ENCODE measurements at places on chromosomes 1 and 21. TPM values are rescaled to one million over a fixed set of nuclear protein-coding genes. Genes with fewer than 3 reads are reported as not detected.
A peak's percentile ranks its signal among the peaks of the same experiment; 100 is the strongest.

GRCh38 chr1:227561241-227561907 is 2.0 kb upstream of the ZNF678 start:
- DNase-seq = no peak

The TNFRSF1B gene
- total RNA-seq = 24.3 TPM

The KLF18 gene
- not detected for total RNA-seq

- no peak for DNase-seq
Observed at GRCh38 chr1:24189528-24189927, 2.4 kb upstream of the IFNLR1 start.

DNA sequence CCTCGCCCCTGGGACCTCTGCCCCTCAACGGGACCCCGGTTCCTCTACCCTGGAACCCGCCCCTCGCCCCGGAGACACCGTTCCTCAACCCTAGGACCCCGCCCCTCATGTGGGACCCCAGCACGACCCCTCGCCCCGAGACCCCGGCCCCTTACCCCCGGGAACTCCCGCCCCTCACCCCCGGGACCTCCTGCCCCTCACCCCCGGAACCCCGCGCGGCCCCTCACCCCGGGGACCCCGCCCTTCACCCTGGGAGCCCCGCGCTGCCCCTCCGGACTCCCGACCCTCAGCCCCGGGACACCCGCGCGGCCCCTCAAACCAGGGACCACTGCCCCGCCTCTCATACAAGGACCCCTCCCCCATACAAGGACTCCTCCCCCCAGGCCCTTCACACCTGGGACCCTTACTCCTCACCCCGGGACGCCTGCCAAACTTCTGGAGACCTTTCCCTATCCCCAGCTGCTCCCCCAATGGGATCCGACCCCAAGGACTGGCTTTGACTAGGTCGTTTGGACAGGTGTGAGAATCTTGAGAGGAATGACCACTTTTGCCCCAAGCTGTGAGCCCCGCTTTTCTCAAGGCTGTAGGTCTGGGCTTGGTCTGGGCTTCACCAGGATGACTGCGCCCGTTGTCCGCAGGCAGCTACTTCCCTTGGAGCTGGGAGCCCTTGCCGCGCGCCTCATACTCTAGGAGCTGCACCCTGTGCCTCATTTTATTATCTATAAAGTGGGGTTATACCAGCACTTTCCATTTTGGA is 843 bp downstream of the DIP2A start:
- peak; percentile 62 for DNase-seq

- DNase-seq = no peak
Observed at GRCh38 chr1:25615563-25616094, 962 bp upstream of the MAN1C1 start.

- DNase-seq = no peak
Observed at GRCh38 chr21:44867999-44868700, 5.3 kb downstream of the PTTG1IP start.

The GUCA2B gene
- not detected for total RNA-seq

GRCh38 chr1:183764981-183765380 is 39.9 kb upstream of the RGL1 start:
- no peak for DNase-seq

GRCh38 chr1:42817976-42818375 is 779 bp upstream of the SVBP start:
- no peak for DNase-seq

DNA sequence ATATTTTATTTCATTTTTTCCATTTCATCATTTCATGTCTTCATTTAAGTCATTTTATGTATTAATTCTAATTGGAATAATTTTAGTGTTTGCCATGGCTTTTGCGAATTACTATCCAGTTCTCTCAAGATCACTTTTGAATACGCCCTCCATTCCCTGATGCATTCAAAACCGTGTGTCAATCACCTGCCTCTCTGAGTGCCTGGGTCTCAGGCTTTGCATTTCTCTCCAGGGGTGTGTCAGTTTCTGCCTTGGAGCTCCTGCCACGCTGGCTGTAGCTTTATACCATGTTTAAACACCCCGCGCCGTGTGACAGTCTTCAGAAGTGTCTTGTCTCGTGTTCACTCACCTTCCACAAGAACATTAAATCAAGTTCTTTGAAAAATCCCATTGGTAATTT is 7.4 kb upstream of the DNMT3L start:
- DNase-seq = no peak

Data from stomach (tissue), 19 donors.